ENCODE measurements at places on chromosomes 4 and X. TPM values are rescaled to one million over a fixed set of nuclear protein-coding genes. Genes with fewer than 3 reads are reported as not detected.

The PRDX4 gene
- 39.7 TPM for total RNA-seq

The ADAM29 gene
- not detected for total RNA-seq

DNA sequence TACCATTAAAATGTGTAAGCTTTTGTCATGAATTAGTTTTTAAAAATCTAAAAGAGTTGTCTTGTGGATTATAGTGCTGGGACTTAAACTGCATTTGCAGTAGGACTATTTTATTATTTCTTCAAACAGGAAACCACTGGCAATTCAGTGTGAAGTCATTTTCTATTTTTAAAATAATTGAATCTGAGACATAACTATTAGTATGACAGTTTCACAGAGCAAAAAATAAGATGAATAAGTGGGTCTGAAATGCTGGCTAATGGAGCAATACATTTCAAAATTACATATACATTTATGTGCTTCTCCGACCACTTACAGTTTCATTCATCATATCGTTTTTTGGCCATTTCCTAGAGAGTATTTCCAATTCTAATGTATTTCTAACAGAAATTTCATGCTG, 75.3 kb upstream of the RAPGEF2 start:
- H3K27me3 ChIP-seq = no peaks in the 10 kb centered on the region
- peaks cover 5% of the 10 kb centered on the region for H3K4me1 ChIP-seq
- no peak overlapping the region for H3K4me3 ChIP-seq

GRCh38 chr4:1874201-1874600, 3.0 kb downstream of the NSD2 start:
- H3K36me3 ChIP-seq = no peaks in the 10 kb centered on the region
- no peak overlapping the region for H3K27ac ChIP-seq
- DNase-seq = no peak
- H3K27me3 ChIP-seq = no peaks in the 10 kb centered on the region

The PRRG1 gene
- total RNA-seq = 16.2 TPM

The SLC34A2 gene
- 2,258 TPM for total RNA-seq

The GAGE12H gene
- total RNA-seq = not detected

DNA sequence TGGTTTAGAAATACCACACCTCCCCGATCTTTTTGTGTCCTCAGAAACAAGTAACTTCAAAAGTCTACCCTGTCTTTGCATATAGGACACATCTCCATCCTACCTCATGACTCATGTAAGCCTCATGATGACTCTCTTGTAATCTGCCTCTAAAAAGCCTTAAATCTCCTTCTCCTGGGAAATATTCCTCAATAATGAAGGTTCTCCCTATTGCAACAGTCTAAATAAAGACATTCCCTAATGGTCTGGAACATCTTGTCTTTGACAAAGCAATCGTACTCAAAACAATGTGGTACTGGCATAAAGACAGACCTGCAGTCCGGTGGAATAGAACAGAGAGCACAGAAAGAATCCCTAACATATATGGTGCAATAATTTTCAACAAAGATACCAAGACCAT, 257.7 kb downstream of the OPHN1 start:
- no peaks in the 10 kb centered on the region for H3K4me1 ChIP-seq
- H3K27ac ChIP-seq = no peak overlapping the region
- DNase-seq = no peak
- no peaks in the 10 kb centered on the region for H3K27me3 ChIP-seq

The ADGRG2 gene
- total RNA-seq = 1.1 TPM

- H3K4me1 ChIP-seq = no peaks in the 10 kb centered on the region
- H3K4me3 ChIP-seq = no peak overlapping the region
- no peaks in the 10 kb centered on the region for H3K36me3 ChIP-seq
- no peak for DNase-seq
These were observed 5.1 kb downstream of the PF4 start for GRCh38 chr4:73976716-73977115.

DNA sequence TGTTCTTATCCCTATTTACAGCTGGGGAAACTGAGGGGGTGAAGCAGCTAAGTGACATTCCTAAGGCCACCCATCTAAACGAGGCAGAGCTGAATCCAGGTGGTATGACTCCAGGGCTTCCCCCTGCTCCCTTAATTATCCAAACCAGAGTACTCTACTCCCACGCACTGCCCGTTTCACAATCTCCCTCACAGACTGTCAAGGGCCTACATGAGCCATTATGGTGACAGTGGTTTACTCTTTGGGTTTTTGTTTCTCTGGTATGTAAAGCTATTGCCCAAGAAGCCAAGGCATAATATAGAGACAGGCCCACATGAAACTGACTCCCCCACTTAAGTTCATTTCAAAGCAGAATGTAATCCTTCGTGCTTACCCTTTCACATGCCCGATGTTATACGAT, 95.1 kb downstream of the NHS start:
- H3K36me3 ChIP-seq = no peaks in the 10 kb centered on the region
- no peak overlapping the region for H3K27ac ChIP-seq
- H3K27me3 ChIP-seq = no peaks in the 10 kb centered on the region
- H3K4me1 ChIP-seq = no peaks in the 10 kb centered on the region

The BEX1 gene
- total RNA-seq = 1.2 TPM

DNA sequence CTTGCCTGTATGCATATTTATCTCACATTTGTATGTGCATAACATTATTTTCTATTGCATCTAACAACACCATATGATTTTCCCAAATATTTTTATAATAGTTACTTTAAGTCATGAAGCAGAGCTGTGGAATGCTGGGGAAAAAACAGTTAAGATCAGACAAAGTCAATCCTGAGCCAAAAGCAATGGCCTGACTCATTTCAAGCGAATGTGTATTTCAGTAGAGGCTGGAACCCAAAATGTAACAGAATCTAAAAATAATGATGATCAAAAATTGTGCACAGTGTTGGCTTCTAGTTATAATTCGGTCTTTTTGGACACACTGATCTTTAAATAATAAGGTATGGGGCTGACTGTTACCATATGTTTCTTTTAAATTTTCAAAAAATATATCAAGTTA, 516.2 kb upstream of the ADGRL3 start:
- no peaks in the 10 kb centered on the region for H3K4me1 ChIP-seq
- no peak for DNase-seq

GRCh38 chr4:118398226-118399090, 45.7 kb upstream of the PRSS12 start:
- no peak overlapping the region for H3K4me3 ChIP-seq
- H3K4me1 ChIP-seq = no peaks in the 10 kb centered on the region
- no peaks in the 10 kb centered on the region for H3K36me3 ChIP-seq
- no peak for DNase-seq
- H3K27me3 ChIP-seq = no peaks in the 10 kb centered on the region
- no peak overlapping the region for H3K27ac ChIP-seq

The PCDH10 gene
- 0.71 TPM for total RNA-seq

The PIM2 gene
- total RNA-seq = 20.6 TPM

GRCh38 chrX:20372533-20372932, 105.8 kb upstream of the RPS6KA3 start:
- H3K4me1 ChIP-seq = peaks cover 6% of the 10 kb centered on the region
- DNase-seq = no peak
- H3K27ac ChIP-seq = no peak overlapping the region
- no peaks in the 10 kb centered on the region for H3K27me3 ChIP-seq
- H3K36me3 ChIP-seq = no peaks in the 10 kb centered on the region

- no peak overlapping the region for H3K27ac ChIP-seq
- H3K4me1 ChIP-seq = no peaks in the 10 kb centered on the region
- no peak overlapping the region for H3K4me3 ChIP-seq
- H3K36me3 ChIP-seq = no peaks in the 10 kb centered on the region
These were observed 815.1 kb downstream of the ADGRL3 start for GRCh38 chr4:62015043-62015739.

DNA sequence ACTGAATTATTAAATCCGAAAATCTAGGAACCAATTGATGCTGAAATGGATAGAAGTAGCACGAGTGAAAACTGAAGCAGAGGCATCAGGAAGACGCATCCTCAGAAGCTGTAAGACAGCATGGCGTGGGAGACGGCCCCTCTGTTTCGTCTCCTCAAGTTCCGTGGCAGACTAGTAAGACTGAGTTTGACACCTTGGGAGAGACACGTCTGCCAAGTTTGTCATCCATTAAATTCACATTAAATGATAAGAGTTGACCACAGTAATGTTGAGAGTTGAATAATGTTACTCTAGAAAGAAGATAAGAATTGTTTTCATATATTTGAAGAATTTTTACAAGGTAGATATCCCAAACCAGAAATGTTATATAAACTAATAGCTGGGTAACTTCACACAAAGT, 736.1 kb upstream of the FRG1 start:
- H3K4me3 ChIP-seq = no peak overlapping the region
- H3K27ac ChIP-seq = no peak overlapping the region
- H3K4me1 ChIP-seq = peaks cover 10% of the 10 kb centered on the region
- H3K36me3 ChIP-seq = no peaks in the 10 kb centered on the region
- no peak for DNase-seq

The SH2D1A gene
- 1.0 TPM for total RNA-seq

Data from lower lobe of right lung (tissue), 2 donors.